ENCODE measurements at places on chromosomes 2 and 18. TPM values are rescaled to one million over a fixed set of nuclear protein-coding genes. Genes with fewer than 3 reads are reported as not detected.

The TSGA10 gene
- total RNA-seq, result 1.8 TPM

The SAG gene
- not detected for total RNA-seq

The C2orf78 gene
- total RNA-seq, result not detected

The IL18RAP gene
- total RNA-seq, result not detected

The STAMBP gene
- 39.0 TPM for total RNA-seq

Data from A375 (cell line).